SJCRH30 (cell line): ENCODE measurements at places on chromosomes 11 and 22. TPM values are rescaled to one million over a fixed set of nuclear protein-coding genes. Genes with fewer than 3 reads are reported as not detected.

RASL10A gene
- total RNA-seq, result 4.1 and 4.3 TPM in 2 replicates

RRM1 gene
- 209 and 218 TPM in 2 replicates for total RNA-seq

DNA sequence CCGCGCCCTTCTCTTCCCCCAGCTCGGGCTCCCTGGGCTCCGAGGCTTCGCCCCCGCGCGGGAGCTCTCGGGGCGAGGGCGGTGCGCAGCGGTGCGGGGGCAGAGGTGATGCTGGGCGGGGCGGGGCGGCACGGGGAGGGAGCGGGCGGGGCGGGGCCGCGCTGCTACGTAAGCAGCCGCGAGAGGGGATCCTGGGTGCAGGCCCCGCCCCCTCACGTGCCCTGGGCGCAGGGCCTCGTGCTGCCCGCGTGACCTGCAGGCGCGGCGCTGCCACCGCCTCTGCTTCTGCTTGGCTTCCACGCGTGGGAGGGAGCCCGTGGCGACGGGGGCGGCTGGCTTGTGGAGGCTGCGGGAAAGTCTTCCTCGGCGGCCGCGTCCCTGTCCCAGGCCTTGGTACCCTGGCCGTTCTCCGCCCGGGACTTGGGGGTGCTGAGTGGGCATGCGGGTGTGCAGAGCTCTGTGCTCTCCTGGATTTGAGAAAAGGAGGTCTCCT, 132.6 kb upstream of the HSD17B12 start:
- no peak for DNase-seq

- DNase-seq, result no peak
Measured at GRCh38 chr11:1437500-1437899, 47.8 kb downstream of the BRSK2 start.

DNA sequence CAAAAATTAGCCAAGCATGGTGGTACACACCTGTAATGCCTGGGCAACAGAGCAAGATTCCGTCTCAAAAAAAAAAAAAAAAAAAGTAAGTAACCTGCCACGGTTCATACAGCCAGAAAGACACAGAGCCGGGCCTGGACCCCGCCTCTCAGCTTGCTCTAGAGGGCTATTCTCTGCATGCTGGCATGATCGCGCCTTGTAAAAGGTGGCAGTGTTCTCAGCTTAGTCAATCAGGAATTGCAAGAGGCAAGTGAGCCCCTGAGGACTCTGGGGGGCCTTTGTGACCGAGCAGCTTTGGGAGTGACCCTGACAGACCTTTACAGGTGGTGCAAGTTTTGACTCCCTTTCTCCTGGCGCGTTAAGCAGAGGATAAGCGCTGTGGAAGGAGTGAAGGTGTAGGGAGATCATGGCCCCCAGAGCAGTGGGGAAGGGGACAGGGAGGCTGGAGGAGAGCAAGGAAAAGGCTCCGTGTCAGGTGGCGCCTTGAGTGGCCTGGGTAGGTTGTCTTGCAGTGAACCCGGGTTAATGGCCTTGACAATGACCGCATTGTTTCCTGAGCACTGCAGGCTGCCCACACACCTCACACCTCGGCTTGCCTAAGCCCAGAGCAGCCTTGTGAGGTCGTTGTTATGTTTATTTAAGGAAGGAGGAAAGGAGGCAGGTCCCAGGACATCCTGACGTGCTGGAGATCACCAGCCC, 48.9 kb downstream of the CDPF1 start:
- DNase-seq, result peak; percentile 16
